ENCODE measurements at places on chromosomes 1 and 21.

GRCh38 chr1:167428395-167428794, 89.9 kb downstream of the CD247 start:
- no peak for DNase-seq

GRCh38 chr1:116075990-116076389, 35.2 kb upstream of the MAB21L3 start:
- DNase-seq: no peak

GRCh38 chr21:34889320-34889675, 159.8 kb downstream of the RUNX1 start:
- DNase-seq: peak; percentile 76

DNA sequence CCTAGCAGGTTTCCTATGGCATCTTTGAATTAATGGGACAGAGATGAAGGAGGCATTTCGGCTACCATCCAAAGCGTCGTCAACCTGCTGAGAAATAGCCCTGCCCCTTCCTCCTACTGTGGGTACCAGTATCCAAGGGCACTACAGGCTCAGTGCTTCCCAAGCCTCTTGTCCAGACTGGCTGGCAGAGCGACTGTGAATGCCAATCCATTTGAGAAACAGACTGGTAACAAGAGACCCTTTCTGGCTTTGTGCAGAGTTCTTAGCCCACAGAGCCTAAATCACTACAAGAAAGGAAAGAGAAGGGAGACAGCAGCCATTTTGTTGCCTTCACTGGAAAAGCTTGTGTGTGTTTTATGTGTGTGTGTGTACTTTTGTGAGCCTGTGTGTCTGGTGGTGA, 115.5 kb downstream of the HMGB4 start:
- DNase-seq: no peak

- DNase-seq: no peak
Observed at GRCh38 chr1:172135076-172135672, 285.3 kb upstream of the C1orf105 start.

- no peak for DNase-seq
Observed at GRCh38 chr1:114458237-114458777, 52.7 kb downstream of the TRIM33 start.

- no peak for DNase-seq
Observed at GRCh38 chr21:31903896-31904295, 31.1 kb downstream of the HUNK start.

- no peak for DNase-seq
Observed at GRCh38 chr1:161311595-161312181, 1.9 kb upstream of the MPZ start.

GRCh38 chr21:37780991-37781983, 135.0 kb downstream of the KCNJ6 start:
- no peak for DNase-seq
